ENCODE measurements at places on chromosomes 16 and 17.

GRCh38 chr16:28179354-28179753, 32.4 kb downstream of the XPO6 start:
- no peak for DNase-seq

DNA sequence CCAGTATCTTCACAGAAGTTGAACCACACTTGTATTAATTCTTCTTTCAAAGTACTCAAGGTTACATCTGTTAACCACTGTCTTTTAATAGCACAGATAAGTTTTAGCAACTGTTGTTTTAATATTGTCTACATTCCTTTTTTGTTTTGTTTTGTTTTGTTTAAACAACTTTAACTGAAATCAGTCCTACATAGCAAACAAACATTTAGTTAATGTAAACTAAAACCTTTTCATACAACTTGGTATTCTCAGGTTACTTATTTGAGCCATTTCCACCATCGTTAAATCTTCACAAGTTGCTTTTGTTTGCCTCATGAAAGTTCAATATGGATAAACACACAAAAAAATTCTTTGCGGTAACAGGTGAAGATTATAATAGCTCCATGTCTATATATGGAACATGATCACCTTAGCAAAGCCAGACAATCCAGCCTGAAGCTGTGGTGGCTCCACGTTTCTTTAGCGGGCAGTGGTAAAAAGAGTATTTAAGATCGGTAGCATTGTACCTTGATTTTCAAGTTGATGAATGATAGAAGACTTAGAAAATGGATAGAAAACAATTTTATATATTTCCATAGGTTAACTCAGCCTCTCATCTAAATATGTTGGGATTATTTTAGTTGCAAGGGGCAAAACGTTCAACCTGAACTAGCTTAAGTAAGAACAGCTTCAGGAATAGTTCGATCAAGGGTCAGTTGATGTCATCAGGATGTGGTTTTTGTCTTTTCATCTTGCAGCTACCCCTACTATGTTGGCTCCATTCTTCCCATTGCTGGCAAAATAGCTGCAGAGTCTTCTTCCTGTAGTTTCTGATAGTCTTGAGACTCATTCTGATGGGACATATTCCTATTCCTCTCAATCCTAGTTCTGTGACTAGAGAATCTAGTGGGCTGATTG, 182.8 kb downstream of the FTO start:
- DNase-seq: no peak

DNA sequence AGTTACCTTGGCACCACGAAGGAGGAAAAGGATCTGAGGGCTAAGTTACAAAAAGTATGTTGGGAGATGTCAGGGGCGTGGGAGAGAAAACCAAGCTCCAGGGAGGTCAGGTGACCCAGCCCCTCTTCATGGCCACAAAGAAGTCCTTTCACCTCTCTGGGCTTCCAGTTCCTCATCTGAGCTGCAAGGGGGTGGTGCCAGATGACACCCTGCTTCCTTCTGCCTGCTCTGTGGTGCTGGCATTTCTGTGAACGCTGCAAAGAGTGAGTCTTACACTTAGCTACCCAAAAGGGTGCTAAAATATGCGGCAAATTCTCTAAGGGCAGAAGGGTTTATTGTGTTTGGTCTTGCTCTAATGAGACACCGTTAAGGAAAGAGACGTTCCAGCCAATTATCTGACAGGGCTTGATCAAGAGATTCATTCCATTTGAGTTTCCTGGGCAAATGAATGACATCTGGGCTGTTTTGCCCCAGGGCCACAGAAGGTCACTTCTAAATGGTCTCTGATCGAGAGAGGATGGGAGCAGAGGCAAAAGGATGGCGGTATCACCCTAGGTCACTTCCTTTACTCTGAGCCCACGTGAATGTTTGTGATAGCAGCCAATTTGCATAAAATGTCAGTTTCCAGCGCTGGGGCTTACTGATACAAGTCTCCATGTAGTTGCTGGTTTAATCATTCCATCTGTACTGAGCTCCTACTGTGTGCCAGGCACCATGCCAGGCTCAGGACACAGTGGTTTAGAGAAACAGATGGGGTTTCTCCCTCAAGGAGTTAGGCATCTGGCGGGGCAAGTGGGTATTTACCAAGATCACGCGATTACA, 210.2 kb downstream of the KATNIP start:
- no peak for DNase-seq

GRCh38 chr16:85017151-85017550, 5.8 kb upstream of the ZDHHC7 start:
- DNase-seq: no peak

DNA sequence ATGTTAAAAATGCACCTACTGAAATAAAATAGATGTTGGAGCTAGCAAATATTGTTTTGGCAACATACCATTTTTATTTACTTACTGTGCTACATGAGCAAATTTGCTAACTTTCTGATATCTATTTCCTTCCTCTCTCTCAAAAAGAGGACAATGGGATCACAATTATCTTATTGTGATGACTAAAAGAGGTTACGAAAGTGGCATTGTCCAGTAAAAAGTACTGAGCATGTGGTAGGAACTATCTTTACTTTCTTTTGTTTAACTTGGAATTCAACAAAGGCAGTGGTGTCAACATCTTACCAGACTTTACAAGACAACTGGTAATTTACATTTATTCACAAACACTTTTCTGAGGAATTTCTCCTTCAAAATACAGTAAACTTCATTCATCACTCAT, 1542.6 kb upstream of the CDH8 start:
- DNase-seq: no peak

GRCh38 chr16:14386115-14386514, 243.9 kb downstream of the PARN start:
- no peak for DNase-seq
